Vagina (tissue), 2 donors: ENCODE measurements at places on chromosomes 3 and 15.

- no peaks in the 10 kb centered on the region for H3K27me3 ChIP-seq
- peak overlapping the region; percentile 80 for H3K27ac ChIP-seq
- H3K36me3 ChIP-seq = no peaks in the 10 kb centered on the region
These were observed 51.6 kb downstream of the ABHD2 start for GRCh38 chr15:89139613-89140499.

GRCh38 chr15:63895194-63895593 is 61.4 kb upstream of the HERC1 start:
- no peak overlapping the region for H3K27ac ChIP-seq
- H3K36me3 ChIP-seq = no peaks in the 10 kb centered on the region
- no peak for DNase-seq
- H3K4me1 ChIP-seq = peaks cover 49% of the 10 kb centered on the region
- no peak overlapping the region for H3K4me3 ChIP-seq
- H3K27me3 ChIP-seq = no peaks in the 10 kb centered on the region

DNA sequence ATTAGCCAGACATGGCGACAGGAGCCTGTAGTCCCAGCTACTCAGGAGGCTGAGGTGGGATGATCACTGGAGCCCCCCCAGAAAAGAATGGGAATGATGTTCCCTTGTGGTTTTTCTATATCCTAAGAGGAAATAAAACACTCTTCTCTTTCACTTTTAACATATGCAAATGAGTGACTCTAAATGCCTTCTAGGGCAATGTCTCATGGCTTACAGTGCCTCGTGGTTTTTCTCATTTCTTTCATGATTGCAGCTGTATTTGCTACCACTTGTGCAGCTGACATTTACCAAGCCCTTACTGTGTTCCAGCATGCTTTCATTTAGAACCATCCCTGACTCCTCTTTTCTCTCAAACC is 26.4 kb downstream of the STOML1 start:
- no peaks in the 10 kb centered on the region for H3K36me3 ChIP-seq
- H3K4me1 ChIP-seq = no peaks in the 10 kb centered on the region
- no peak overlapping the region for H3K27ac ChIP-seq

- no peak for DNase-seq
- H3K36me3 ChIP-seq = no peaks in the 10 kb centered on the region
- no peak overlapping the region for H3K27ac ChIP-seq
These were observed 38.0 kb upstream of the XCR1 start for GRCh38 chr3:46065294-46065705.
